ENCODE measurements at places on chromosomes 1 and 21.

DNA sequence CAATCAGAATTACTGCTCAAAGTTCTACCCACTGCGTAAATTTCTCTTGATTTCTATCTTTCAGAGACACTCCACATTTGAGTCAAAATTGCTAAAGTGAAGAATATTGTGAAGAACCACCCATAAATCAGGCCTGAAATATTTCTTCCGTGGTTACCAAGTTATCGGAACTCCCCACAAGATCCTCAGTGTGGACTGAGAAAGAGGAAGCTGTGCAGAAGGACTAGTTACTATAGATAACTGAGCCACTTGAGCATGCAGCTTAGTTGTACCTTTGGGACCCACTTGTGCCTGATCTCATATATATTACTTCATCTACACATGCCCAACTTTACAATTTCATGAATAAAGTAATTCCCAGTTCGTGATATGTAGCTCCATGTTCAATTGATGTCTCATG is 18.4 kb downstream of the RWDD3 start:
- no peak for DNase-seq

GRCh38 chr1:236913371-236914037 is 90.7 kb downstream of the MT1HL1 start:
- no peak for DNase-seq

GRCh38 chr1:197234581-197234980 is 33.5 kb upstream of the CRB1 start:
- DNase-seq, result no peak

GRCh38 chr1:23452011-23452411 is 27.5 kb upstream of the TCEA3 start:
- no peak for DNase-seq

DNA sequence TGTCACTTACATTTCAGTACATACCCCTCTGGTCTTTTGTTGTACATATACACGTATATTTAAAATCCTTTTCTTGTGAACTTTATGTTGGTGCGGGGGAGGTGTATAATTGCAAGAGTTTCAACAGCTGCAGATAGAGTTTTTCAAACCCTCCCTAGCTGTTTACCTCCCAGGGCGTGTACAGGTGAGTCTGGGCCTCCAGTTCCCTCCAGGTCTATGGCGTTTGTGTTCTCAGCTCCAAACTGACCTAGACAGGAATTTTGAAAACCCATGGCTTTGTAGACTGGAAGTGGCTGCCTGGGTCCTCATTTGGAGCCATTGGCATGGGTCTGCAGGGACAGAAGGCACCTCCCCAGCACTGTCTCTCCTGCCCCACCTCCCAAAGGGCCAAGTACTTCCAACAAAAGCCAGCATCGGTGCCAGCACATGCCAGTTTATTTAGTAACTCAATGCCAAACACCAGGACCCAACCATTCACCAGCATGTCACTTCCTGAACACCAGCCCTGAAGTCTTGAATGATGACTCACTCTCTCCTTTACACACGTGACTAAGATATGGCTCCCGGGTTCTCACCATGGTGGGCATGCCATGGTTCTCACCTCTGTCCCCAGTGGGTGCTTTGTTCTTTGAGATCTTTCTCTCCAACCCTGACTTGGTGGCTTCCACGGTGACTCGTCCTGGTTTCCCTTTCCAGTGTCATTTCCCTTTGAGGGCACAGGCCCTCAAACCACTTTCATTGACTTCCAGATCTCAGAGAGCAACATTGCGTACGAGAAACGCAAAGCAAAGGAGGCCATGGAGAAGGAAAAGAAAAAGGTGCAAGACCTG is 57.3 kb upstream of the EFHD2 start:
- no peak for DNase-seq

DNA sequence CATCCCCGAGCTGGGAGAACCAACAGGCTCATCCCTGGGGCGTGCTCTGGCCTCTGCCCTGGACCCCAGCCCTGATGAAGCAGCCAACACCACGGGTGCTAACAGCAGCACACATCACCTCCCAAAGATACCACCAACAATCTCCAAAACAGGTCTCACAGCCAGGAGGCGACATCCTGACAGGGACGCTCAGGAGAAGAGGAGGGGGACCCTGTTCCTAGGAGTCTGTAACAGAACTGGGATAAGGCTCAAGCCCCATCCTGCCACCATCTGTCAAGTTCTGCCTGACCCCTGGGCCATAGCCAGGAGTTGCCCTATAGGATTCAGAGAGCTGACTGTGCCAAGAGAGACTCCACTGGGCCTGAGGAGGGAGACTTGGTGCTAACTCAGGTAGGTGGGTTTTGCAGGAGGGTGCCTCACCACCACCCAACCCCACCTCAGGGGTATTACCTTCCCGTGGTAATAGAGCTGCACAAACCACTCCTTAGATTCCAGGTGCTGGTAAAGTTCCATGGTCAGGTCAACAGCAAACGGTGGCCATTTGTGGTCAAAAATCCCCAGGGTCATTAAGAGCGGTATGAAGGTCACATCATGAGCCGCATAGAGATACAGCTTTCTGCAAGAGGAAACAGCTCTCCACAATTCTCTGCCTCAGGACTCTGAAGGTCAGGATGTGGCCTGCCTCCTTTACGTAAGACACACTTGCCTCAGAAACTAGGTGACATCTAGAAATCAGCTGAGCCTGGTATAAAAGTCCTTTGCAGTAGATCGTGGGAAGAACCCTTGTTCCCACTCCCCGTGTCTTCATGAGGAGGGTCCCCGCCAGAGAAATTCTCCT is 22.3 kb downstream of the ACP6 start:
- no peak for DNase-seq

All from SHP77 treated with DMSO at 0.1 percent for 48 hours (cell line).